ENCODE measurements at places on chromosomes 4 and X. TPM values are rescaled to one million over a fixed set of nuclear protein-coding genes. Genes with fewer than 3 reads are reported as not detected.

GATA1 gene
- not detected for total RNA-seq

MSX1 gene
- 7.9 TPM for total RNA-seq

CCSER1 gene
- 1.1 TPM for total RNA-seq

VCX gene
- total RNA-seq = not detected

COL4A5 gene
- 23.9 TPM for total RNA-seq

GRPR gene
- total RNA-seq = 0.13 TPM

MAPK10 gene
- total RNA-seq = under 0.01 TPM

GASK1B gene
- total RNA-seq = 165 TPM

FRMD7 gene
- total RNA-seq = under 0.01 TPM

TMEM31 gene
- total RNA-seq = not detected

SNCA gene
- total RNA-seq = 49.5 TPM

Measured in bladder microvascular endothelial cell (primary cell).